ENCODE measurements at places on chromosomes 3 and 15.

- no peak for DNase-seq
These were observed 194.1 kb downstream of the TPRG1 start for GRCh38 chr3:189365609-189366564.

DNA sequence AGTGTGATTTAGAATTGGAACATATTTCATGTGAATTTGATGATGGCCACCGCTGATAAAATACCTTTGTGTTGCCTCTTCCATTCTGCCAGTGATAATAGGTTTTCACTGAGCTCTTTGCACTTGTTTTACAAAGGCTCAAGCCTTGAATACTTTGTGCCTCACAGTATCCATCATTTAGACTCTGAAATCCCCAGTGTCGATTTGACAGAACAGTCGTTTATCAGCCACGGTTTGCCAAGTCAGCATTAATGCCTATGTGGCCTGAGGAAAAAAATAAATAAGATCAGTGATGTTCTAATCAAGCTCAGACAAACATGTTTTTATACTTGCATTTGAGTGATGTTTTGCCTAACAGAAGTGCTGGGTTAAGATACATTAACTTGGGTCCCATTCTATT lies 399.1 kb downstream of the RBMS3 start:
- no peak for DNase-seq

- DNase-seq, result no peak
These were observed 86.7 kb downstream of the MAGI1 start for GRCh38 chr3:65951836-65952505.

GRCh38 chr15:89985111-89985510 lies 16.0 kb upstream of the ZNF710 start:
- DNase-seq, result no peak

GRCh38 chr15:26773917-26774316 lies 1.1 kb upstream of the GABRB3 start:
- DNase-seq, result no peak

DNA sequence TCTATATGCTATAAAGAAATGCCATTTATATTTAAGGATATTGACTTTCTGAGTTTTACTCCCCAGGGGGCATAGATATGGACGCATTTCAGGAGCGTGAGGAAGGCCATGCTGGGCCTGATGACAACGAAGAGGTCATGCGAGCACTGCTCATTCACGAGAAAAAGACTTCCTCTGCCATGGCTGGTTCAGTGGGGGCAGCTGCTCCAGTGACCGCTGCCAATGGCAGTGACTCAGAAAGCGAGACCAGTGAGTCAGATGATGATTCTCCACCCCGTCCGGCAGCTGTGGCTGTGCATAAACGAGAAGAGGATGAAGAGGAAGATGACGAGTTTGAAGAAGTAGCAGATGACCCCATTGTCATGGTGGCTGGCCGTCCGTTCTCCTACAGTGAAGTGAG lies 38.4 kb downstream of the GTF2E1 start:
- no peak for DNase-seq

DNA sequence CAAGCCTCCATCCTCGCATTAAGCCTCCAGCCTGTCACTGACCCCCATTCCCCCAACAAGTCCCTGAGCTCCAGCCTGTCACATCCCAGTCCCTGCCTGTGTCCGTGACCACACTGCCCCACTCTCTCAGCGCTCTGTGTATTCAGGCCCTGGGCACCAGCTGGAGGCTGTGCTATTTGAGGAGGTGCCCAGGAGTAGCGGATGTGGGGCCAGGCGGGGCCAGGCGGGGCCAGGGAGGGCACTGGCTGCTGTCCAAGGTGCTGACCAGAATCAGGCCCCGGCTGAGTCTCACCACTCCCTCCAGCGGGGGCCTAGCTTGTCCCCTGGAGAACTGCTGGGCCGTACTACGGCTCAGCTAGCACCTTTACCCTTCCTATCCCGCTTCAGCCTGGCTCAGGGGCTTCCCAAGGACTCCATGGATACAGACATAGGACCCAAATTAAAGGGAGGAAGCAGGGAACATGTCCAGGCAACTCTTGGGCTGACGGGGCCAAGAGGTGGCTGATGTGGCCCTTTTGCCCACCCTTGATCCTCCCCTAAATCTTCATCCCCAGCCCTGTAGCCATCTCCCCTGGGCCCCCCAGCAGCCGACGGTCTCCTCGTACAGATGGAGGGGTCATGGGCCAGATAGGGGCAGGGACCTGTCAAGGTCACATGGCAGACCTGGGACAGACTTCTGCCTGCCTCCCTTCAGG lies 1.1 kb downstream of the HHATL start:
- no peak for DNase-seq

GRCh38 chr15:42716125-42716524 lies 20.8 kb downstream of the CDAN1 start:
- DNase-seq, result no peak
